ENCODE measurements at places on chromosomes 3 and 15. TPM values are rescaled to one million over a fixed set of nuclear protein-coding genes. Genes with fewer than 3 reads are reported as not detected.

The SCN5A gene
- total RNA-seq = not detected

- no peaks in the 10 kb centered on the region for H3K4me1 ChIP-seq
- no peak overlapping the region for H3K4me3 ChIP-seq
- H3K27ac ChIP-seq = no peak overlapping the region
- no peaks in the 10 kb centered on the region for H3K27me3 ChIP-seq
Measured at GRCh38 chr3:178263236-178263916, 272.9 kb upstream of the KCNMB2 start.

The CYP8B1 gene
- not detected for total RNA-seq

- H3K4me1 ChIP-seq = no peaks in the 10 kb centered on the region
- no peak overlapping the region for H3K4me3 ChIP-seq
- no peaks in the 10 kb centered on the region for H3K36me3 ChIP-seq
- no peak for DNase-seq
- peaks cover 2% of the 10 kb centered on the region for H3K27me3 ChIP-seq
Measured at GRCh38 chr15:71201477-71201876, 86.2 kb downstream of the THSD4 start.

GRCh38 chr15:82647835-82648256 lies 683 bp upstream of the CPEB1 start:
- no peak overlapping the region for H3K27ac ChIP-seq
- no peaks in the 10 kb centered on the region for H3K36me3 ChIP-seq
- peaks cover 55% of the 10 kb centered on the region for H3K27me3 ChIP-seq
- no peak for DNase-seq

GRCh38 chr3:109131276-109131675 lies 5.2 kb upstream of the C3orf85 start:
- no peaks in the 10 kb centered on the region for H3K4me1 ChIP-seq
- H3K27ac ChIP-seq = no peak overlapping the region
- H3K36me3 ChIP-seq = no peaks in the 10 kb centered on the region
- H3K27me3 ChIP-seq = no peaks in the 10 kb centered on the region
- no peak for DNase-seq
